Ascending aorta (tissue), 2 donors: ENCODE measurements at places on chromosomes 11 and 22.

DNA sequence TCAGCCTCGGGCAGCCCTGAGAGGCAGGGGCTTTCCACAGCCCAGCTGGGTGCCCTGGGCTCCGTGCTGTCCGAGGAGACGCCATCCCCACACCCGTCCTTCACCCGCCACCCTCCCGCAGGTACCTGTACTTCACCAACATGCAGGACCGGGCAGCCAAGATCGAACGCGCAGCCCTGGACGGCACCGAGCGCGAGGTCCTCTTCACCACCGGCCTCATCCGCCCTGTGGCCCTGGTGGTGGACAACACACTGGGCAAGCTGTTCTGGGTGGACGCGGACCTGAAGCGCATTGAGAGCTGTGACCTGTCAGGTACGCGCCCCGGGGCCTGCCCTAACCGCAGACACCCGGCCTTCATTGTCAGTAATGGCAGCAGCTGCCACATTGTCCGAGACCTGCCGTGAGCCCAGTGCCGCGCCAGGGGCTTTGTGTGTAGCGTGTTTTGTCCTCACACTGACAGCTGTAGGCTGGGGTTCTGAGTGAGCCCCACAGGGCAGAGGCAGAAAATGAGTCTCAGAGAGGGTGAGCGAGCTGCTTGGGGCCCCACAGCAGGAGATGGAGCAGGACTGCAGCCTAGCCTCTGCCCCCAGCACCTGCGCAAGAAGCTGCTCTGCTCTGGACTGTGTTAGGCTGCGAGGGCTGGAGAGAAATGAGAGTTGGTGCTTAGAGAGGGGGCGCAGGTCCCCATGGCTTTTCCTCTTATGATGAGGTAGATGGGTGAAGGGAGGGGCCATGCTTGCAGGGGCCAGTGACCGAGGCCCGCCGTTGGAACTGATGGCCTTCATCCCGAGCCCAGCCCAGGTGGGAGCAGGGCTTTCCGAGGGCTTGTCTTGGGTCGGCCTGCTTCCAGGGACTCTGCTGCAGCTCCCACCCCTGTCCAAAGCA lies 35.3 kb upstream of the PPP6R3 start:
- no peak for DNase-seq

GRCh38 chr11:45178890-45179671 lies 32.6 kb downstream of the PRDM11 start:
- DNase-seq = no peak

DNA sequence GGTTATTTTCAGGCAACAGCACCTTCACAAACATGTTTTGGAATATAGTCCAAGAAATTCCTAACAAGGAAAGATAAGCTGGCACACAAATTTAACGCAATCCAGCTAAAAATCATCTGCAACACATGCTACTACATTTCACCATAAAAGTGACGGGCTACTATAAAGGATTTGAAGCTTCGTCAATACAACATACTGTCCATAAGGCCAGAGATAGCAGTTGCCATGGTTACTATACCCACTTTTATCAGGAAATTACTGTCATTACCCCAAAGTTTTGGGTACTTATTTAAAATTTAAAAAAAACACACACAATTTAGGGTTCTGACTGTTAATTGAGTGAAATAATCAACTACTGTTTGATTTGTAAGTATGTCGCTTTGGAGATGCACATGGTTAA lies 6.9 kb downstream of the PHF21A start:
- no peak for DNase-seq

DNA sequence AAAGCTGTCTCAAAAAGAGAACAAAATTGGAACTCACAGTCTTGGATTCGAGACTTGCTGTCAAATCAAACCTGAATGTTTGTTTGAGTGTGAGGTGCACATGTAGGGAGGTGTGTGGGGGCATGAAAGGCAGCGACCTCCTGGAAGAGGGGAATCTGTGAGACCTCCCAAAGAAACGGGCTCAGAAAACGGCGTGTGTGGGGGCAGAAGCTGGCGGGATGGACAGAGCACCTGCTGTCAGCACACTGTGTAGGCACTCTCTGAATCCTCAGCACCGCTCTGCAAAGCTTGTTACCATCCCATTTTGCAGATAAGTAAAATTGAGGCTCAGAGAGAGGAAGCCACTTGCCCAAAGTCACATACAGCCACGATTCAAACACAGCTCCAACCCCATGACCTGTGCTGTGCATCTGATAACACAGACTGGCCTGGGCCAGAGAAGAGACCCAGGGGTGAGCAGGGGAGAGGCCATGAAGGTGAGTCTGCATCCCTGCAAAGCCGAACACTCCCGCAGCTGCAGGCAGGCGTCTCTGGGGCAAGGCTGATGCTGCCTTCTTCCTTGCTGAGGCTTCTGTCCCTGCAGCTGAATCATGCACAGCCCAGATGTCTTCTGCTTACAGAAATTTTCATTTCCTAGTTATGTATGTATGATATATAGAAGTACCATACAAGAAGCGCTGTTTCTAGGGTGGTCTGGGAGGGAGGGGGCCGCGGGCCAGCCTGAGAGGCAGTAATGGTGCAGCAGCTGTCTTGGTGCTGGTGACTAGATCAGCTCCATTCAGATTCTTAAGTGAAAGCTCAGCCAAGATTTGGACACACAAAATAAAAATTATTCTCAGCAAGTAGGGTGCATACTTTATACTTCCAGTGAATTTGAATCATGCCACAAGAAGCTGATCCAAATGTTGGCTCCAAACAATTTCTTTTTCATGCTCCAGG lies 67.3 kb upstream of the SHISAL1 start:
- DNase-seq = no peak

DNA sequence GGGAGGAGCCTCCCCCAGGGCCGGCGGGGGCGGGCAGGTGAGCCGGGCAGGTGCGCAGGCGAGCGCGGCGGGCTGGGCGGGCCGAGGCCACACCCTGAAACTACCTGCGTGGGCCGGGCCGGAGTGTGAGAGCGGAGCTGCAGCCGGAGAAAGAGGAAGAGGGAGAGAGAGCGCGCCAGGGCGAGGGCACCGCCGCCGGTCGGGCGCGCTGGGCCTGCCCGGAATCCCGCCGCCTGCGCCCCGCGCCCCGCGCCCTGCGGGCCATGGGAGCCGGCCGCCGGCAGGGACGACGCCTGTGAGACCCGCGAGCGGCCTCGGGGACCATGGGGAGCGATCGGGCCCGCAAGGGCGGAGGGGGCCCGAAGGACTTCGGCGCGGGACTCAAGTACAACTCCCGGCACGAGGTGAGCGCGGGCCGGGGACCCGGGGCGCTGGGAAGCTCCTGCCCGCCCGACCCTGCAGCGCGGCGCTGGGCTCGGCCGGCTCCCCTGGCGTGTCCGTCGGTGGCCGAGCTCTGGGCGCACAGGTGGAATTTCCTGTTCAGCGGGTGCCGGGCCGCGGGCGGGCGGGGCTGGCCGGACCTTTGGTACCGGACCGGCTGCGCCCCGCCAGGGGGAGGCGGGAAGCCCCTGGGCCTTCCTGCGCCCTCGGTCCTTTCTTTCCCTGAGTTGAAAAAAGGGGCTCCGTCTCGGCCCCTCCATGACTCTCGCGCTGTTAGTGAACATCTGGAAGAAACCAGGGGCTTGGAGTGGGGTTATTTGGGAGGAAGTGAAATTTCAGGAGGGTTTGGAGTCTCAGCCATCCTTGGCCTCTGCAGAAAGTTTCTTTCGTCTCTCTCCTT lies at the start of gene ST14:
ST14 (plus strand) TSS at position 126 of the 841 bp plus-strand sequence; CDS start at position 324, 198 bp downstream.
- no peak for DNase-seq

- no peak for DNase-seq
These were observed 15.6 kb downstream of the PLA2G6 start for GRCh38 chr22:38165922-38166593.

DNA sequence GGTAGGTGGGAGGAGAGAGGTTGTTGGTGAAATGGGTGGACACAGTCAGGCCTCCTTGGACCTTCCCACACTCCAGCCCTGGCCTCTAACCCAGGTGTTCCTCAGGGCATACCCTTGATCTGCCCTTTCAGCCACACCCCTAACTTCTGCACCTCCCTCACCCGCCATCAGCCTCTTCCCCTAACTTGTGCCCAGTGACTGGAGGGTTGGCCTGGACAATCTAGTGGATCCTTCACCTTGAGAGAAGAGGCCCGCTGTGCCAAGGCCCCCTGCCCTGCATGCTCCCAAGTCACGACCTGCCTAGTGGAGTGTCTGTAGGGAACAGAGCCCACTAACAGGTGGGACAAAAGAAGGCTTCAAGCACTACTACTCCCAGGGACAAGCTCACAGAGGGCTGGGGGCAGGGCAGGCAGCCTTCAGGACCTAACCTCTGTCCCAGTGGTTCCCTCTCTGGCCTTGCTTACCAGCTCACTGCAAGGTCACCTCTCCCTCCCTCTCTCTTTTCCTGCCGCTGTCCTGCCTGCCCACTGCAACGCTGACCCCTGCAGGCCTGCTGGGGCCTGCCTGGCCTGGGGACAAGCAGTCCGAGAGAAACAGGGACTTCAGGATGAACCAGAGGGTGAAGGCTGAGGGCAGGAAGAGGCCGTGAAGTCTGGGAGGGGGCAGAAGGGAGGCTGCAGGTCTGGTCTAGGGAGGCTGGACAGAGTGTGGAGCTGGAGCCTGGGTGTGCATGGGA lies 3.3 kb downstream of the SYT7 start:
- DNase-seq = no peak

GRCh38 chr22:46442217-46442853 lies 95.1 kb downstream of the CELSR1 start:
- DNase-seq = no peak

DNA sequence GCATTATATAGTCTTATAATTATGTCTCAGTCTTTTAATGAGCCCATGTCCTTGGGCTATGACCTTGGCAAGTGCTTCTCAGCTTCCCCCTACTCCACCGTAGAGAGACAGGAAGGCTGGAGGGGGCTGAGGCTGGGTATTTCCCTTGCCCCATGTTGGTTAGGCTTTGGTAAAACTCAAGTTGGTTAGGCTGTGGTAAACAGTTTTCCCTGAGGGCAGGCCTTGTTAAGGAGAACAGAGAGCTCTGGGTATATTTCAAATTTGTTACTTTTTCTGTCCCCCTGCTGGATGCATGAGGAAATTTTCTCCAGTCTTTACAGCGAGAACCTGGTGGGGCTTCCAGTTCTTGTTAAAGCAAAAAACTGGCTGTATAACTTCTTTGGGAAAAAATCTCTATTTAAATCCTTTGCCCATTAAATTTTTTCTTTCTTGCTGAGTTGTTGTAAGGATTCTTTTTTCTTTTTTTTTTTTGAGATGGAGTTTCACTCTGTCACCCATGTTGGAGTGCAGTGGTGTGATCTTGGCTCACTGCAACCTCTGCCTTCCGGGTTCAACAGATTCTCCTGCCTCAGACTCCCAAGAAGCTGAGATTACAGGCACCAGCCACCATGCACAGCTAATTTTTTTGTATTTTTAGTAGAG lies 12.2 kb upstream of the DCHS1 start:
- no peak for DNase-seq

DNA sequence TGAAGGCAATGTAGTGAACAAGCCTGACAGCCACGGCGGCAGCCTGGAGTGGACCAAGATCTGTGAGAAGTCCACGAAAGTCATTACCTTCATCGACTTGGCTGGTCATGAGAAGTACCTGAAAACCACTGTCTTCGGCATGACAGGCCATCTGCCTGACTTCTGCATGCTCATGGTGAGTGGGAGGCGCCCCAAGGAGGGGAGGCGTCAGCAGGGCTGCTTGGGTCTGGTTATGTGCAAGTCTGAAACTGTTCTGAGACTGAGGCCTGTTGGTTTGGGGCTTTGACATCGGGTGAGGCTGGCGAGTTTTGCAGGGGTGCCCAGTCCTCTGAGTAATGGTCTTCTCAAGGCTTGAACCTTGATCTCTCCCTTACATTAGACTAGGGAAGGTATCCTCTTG lies 11.1 kb downstream of the GTPBP1 start:
- no peak for DNase-seq
